ENCODE measurements at places on chromosomes 6 and 20.

DNA sequence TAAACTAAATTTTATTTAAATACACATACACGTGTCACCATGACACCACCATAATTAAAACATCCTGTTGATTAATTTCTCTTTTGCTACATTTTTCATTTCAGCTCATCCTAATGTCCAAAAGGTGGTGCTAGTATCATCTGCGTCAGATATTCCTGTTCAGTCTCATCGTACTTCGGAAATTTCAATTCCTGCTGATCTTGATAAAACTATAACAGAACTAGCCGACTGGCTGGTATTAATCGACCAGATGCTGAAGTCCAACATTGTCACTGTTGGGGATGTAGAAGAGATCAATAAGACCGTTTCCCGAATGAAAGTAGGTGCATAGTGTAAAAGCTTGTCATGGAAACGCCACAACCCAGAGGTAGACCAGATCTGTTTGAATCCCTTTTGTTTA lies 263.4 kb downstream of the UTRN start:
- DNase-seq = no peak

DNA sequence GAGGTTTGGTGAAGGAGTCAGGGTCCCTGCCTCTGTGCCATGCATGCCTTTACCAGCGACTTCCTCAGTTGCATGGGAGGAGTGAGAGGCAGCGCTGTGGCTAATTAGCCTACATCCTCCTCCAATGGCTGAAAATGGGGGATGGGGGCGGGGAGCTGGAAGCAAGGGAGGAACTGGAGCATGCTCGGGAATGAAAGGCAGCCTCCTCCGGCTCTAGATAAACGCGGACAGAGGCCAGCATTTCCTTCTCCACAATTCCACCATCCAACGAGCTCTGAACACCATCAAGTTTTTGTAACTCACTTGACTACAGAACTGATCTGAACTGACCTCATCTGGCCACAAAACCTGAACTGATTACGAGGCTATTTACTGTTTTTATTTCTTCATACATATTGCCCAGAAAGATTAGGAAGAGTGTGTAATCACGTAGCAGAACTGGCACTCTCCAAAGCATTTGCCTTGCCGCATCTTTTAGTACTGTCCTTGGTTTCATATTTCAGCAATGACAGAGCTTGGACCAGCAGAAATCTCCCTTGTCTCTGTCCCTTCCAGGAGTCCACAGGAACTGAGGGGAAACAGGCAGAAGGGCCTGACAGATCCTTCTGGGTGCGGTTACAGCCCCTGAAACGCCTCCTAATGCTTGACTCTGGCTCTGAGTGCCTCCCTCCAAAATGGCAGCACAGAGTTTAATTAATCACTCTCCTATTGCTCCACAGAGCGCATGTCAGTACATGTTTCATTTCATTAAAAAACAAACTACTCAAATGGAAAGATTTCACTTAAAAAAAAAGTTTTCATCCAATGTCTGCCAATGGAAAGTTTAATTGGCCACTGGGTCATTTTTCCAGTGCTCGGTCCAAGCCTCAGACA lies 58.2 kb upstream of the TRAF3IP2 start:
- DNase-seq = peak; percentile 66

- DNase-seq = peak; percentile 47
These were observed 2.3 kb downstream of the E2F3 start for GRCh38 chr6:20403766-20404640.

GRCh38 chr6:123042401-123042800 lies 46.4 kb downstream of the CLVS2 start:
- no peak for DNase-seq

- DNase-seq = peak; percentile 38
These were observed 1004.9 kb upstream of the ADGRB3 start for GRCh38 chr6:67630146-67630545.

GRCh38 chr6:64988148-64988547 lies 718.9 kb downstream of the EYS start:
- DNase-seq = no peak

GRCh38 chr6:326896-327537 lies 34.7 kb downstream of the DUSP22 start:
- no peak for DNase-seq

DNA sequence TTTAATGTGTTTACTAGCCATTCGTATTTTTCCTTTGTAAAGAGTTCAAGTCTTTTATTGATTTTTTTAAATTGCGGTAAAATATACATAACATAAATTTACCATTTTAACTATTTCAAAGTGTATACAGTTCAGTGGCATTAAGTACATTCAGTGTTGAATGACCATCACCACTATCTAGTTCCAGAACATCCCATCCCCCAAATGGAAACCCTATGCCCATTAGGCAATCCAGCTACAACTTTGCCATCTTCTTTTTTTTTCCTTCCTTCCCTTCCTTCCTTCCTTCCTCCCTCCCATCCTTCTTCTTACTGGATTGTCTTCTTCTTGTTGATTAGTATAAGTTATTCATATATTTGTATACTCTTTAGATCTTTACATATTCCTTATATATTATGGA lies 8.6 kb downstream of the LPIN3 start:
- no peak for DNase-seq

DNA sequence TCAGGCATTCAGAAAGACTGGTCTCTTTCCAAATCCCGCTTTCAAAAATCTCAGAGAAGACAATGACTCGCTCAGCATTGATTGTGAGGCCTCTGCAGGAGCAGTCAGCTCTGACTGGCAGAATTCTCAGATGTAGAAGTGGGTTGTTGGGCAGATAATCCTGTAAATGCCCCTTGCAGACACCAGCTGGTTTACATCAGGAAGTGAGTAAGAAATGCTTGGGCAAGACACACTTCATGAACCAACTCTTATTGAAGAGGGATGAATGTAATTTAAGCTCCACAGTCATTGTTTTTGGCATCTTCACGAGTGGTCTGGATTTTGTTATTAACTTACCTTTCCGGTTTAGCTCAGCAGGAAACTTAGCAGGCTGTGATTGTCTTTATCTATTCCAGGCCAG lies 166.6 kb downstream of the PLCB4 start:
- DNase-seq = peak; percentile 39

- peak; percentile 15 for DNase-seq
These were observed 122.5 kb downstream of the HIVEP1 start for GRCh38 chr6:12134581-12134980.

DNA sequence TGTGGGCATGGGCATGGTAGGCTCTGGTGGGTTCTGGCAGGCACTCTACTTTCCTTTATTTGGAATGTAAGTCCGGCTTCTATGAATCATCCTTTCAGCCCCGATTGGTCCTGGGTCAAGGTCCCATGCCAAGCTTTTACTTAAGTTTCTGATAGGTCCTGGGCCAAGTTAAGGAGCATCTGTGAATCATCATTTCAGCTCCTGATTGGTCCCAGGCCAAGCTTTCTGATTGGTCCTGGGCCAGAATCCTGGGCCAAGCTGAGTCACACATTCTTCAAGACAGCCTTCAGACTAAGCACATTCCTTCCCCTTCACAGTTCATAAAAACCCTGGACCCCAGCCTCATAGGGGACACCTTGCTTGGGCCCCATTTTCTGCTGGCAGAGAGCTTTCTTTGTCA lies 231.0 kb upstream of the EYS start:
- DNase-seq = no peak

GRCh38 chr6:39029156-39030011 lies 19.2 kb upstream of the GLP1R start:
- peak; percentile 9 for DNase-seq

DNA sequence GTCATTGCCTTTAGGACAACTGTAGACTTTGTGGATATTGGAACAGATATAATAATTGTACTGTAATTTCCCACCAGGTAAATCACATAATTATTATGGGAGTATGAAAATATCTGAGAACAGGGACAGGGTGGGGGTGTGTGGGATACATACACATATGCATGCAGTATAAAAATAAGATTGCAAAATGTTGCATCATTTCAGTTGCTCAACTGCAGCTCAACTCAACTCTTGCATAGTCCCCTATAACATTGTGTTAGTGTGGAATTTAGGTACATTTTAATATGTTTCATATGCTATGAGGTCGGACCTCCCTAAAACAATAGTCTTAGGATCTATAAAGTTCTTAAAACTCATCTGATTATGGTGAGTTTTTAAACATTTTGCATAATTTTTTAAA lies 275.0 kb upstream of the FLRT3 start:
- DNase-seq = no peak

DNA sequence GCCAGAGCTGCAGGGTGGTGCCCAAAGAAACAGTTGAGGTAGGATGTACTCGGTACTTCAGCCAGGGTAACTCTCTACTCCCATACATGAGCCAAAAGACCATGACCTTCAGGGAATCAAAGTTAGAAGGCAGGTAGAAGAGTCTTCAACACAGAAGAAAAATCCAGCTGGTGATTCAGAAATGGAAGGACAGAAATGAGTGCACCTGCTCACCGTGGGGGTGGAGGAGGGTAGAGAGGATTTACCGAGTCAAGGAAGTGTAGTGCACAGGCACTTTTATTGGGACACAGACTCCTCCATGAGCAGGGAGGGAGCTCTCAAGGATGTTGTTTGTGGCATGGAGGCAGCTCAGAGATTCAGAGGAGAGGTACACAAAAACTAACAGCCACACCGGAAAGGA lies 330.3 kb upstream of the PRDM1 start:
- DNase-seq = no peak
